ENCODE measurements at places on chromosomes 2 and 18.

DNA sequence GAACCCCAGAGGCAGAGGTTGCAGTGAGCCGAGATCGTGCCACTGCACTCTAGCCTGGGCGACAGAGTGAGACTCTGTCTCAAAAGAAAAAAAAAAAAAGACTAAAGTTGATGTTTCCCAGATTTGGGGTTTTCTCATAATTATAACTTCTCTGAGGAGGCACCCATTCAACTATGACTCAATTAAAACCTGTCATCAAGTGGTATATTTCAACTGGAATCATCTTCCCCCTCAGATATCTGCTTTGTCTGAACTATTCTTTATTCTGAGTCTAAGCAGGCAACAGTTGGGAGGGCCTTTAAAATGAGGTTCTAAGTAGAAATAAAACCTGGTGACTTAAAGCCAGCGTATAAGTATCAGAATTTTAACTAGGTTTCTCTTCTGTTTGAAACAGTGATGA, 88.5 kb downstream of the PTRHD1 start:
- DNase-seq = no peak

DNA sequence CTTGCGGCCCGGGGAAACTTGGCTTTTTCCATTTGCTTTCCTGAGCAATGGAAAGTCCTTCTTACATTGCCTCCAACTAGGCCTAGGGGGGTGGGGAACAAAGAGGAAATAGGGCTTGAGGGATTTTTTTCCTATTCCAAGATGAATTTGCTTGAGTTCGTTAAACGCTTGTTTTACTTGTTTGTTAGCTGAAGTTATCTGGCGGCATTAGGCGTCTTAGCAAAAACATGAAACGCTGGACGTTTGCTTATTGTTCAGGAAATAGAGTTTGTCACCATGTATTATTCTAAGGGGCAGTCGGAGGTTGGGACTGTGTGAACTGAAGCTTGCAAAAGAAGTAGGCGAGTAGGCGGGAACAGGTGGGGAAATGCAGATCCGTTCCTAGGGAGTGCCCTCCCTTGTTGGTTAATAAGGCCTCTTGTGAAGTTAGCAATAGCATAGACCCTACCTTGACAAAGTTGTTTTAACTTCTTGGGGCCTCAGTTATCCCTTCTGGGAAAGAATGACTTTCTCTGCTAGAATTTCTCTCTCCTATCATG, 1.9 kb downstream of the CABLES1 start:
- DNase-seq = no peak

GRCh38 chr2:202079310-202079709, 6.3 kb downstream of the KIAA2012 start:
- no peak for DNase-seq

DNA sequence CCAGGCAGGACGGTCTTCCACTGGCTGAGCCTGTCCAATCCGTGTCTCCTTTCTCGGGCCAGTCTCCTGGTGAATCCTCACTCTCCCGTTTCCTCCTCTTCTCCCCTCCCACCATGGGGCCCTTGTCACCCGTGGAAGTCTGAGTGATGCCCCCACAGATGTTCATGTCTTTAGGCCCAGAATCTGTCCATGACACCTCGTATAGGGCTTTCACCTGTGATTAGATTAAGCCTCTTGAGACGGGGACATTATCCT, 193.5 kb downstream of the ZFP36L2 start:
- DNase-seq = no peak

GRCh38 chr18:3111523-3112240, 98.7 kb upstream of the LPIN2 start:
- no peak for DNase-seq

DNA sequence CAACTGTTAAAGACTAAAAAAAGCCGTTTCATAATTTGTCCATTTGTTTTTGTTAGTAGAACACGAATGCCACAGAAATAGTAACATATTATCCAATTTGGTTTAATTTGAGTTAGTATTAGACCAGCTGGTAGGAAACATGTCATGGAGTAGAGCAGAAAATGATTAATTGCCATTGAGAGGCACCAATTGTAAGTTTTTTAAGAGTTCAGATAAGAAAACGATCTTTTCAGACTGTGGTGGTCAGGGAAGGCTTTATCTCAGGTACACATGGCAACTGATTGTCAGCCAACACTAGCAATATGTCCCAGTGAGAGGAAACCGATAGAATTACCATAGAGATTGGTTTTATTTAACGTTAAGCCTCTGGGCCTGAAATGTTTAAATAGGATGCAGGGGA, 438.2 kb upstream of the MAP2 start:
- DNase-seq = no peak

DNA sequence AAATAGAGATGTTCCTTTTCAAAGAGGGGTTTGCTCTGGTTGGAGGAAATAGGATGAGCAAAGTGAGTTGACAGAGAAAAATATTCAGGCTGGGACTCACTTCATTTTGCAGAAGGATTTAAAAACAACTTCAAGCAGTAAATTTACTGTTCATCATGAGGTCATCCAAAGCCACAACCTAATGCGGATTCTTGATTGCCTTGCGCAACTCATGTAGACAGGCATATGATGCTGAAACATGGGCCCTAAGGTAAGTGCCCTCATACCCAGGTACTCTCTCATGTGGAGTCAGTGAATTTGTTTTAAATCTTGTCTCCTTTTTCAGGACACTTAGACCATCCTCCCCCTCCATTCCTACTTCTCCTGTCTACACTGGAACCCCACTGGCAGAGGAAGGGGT, 51.9 kb upstream of the LYPD1 start:
- DNase-seq = no peak

GRCh38 chr2:242063850-242064249, 194.3 kb downstream of the RTP5 start:
- DNase-seq = no peak

DNA sequence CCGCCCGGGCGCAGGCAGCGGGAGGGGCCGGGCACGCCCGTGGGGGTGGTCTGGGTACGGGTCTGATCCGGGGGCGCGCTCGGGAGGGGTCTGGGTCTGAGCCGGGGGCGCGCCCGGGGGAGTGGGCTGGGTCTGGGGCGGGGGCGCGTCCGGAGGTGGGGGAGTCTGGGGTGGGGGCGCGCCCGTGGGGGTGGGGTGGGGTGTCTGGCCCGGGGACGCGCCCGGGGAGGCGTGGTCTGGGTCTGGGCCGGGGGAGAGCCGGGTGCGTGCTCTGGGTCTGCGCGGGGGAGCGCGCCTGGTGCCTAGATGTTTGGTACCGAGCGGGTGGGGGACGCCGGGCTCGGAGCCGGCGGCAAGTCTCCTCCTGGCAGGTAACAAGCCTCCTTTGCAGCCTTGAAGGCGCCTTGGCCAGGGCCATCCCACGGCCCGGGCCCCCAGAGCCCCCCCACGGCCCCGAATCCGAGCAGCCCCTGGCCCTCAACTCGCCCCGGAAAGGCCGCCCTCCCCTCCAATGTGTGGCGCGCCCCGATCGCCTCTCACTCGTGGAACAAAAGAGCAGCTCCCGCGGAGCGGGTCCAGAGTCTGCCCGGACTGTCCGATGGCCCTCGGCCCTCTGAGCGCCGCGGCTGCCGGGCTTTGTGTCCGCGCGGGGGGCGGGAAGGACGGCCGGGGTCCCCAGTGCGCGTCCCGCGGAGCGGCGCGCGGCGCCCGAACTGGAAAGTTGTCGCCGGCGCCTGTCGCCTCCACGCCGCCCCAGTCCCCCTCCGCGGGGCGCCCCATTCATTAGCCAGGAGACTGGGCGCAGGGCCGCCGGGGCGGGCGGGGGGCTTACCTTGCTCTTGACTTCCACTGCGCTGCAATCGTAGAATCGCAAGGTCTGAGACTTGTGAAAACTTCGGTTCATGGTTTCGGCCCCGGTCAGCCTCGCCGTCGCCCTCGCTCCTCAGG, 595 bp downstream of the PARD6G start:
- no peak for DNase-seq

GRCh38 chr2:186339716-186340115, 146.3 kb upstream of the ZC3H15 start:
- DNase-seq = no peak

DNA sequence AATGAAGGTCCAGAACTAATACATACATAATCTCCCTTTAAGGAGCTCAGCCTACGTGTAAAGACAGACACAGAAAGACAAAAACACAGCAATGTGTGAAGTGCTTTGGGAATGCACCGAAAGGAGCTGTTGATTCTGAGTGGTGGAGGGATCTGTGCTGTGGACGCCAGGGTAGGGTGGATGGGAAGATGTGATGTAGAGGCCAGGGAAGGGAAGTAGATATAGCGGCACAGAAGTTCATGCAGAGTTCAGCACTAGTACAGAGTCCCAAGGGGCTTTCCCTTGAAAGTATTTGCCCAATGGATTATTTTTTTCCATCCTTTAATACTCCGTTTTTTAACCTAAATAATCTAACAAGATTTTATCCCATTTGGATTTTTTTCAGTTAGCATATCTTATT, 32.1 kb upstream of the DOCK10 start:
- DNase-seq = no peak

All from stimulated activated CD4-positive, alpha-beta T cell treated with anti-CD3 and anti-CD28 coated beads, Interleukin-15, amount 100 ng/mL, for 1 hour (primary cell).